ENCODE measurements at places on chromosomes 2 and 18.

DNA sequence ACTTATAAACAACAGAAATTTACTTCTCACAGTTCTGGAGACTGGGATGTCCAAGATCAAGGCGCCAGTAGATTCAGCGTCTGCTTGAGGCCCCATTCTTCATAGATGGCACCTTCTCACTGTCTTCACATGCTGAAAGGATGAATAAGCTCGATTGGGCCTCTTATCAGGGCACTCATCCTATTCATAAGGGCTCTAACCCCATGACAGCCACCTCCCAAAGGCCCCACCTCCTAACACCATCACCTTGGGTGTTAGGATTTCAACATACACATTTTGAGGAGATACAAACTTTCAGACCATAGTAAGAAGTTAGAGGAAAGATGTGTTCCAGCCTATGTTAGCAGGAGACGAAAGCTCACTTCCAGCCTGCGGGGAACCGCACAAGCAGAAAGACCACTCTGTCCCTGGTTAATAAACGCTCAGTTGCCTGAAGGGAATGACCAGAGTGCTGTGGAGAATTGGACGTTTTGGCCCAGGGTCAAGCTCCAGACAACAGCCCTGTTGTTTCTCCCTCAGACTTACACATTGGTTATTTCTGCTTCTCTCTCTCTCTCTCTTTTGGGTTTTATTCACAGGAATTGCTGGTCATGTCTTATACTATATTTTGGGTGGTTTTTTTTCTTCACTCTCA is 90.3 kb downstream of the MAPRE2 start:
- DNase-seq: no peak

DNA sequence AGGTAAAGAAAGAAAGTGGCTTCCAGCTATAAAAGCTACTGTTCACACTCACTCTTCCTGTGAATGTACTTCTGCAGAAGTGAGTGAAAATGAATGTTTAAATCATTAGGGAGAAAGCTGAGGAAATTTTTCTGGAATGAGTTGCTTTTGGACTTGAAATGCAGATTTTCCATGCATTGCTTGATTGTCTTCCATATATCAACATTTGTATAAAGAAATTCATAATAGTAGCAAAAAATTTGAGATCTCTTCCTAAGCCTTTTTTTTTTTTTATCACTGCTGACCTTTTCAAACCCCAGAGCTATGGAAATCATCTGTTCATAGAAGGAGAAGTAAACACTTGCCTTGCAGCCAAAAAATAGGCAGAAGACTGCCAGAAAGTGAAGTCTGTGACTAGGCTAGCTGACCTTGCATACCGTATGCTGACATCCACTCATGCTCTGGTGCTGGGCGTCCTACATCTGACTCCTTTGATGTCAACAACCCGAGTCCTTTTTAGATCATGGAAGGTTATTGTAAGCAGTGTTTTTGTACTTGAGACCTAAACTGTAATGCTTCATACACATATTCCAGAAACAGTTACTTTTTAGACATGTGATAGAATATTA is 154.5 kb upstream of the RASGRP3 start:
- no peak for DNase-seq

GRCh38 chr2:215772634-215773563 is 240.5 kb downstream of the MREG start:
- DNase-seq: no peak

DNA sequence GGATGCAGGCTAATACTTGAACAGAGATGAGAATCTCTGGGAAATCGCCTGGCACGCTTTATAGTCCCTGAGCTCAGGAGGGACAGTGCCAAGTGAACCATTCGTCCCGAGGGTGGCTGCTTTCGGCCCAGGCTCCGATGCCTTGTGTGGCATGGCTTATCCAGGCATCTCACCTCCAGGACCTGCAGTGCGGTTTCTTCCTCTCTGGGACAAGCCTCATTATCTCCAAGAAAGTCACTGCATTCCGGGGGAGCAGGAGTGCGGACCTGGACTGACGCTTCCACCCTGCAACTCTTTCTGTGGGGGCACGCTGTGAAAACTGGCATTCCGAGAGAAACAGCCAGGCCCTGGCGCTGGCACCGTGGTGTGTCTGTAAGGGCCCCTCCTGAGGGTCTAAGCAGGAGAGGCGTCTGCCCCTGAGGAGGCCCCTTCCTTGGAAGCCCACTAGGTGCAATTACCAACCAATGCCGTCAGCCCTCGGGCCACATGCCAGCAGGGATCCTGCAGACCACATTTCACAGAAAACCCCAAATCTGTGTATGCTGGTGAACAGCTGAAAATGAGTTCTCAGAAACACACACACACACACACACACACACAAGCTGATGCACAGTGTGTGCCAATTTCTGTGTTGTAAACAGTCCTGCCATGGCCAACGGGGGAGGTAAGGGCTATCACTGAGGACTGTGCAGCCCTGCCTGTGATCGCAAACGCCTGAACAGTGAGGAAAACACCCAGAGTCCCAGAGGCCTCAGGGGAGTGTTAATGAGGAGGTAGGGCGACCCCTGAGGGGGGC is 351.9 kb upstream of the SALL3 start:
- no peak for DNase-seq

- no peak for DNase-seq
Measured at GRCh38 chr2:26889796-26890195, 41.9 kb downstream of the DPYSL5 start.

DNA sequence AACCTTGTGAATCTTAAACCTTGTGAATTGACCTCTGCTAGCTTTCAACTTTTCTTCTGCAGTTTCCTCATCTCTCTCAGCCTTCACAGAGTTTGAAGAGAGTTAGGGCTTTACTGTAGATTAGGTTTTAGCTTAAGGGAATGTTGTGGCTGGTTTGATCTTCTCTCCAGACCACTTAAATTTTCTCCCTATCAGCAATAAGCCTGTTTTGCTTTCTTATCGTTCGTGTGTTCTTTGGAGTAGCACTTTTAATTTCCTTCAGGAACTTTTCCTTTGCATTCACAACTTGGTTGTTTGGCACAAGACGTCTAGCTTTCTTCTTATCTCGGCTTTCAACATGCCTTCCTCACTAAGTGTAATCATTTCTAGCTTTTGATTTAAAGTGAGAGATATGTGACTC is 2.8 kb upstream of the CDCA7 start:
- no peak for DNase-seq

DNA sequence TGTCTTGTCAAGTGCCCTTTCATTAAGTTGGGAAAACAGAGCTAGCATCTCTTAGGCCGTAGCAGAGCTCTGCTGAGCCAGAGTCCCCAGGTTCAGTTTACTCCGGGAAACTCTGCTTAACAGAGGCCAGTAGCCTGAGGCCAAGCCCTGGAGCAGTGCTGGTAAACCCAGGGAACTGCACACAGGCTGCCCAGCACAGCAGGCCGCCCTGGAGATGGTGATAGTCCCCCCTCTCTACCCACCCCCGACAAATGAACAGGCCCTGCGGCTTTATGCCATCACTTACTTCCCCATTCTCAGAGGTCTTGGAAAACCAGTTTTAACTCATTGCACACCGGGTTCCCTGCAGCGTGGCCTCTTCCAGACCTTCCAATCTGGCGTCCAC is 3.5 kb downstream of the CNNM4 start:
- no peak for DNase-seq

- DNase-seq: no peak
Measured at GRCh38 chr2:195338856-195339255, 318.2 kb upstream of the SLC39A10 start.

DNA sequence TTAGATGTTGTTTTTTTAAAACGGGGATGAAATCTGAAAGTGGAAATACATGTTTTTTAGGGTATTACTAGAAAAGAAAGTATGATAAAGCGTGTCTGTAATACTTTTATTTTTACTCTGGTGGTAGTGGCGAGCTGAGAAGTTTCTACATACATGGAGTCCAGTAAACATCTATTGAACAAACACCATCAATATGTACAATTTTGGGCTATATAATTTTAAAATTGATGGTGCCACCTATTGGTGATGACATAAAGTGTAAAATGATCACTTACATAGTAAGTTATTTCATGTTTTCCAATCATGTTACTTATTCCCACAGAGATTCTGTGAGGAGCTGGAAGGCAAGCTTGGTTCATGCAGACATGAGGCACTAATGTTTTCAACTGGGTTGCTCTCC is 31.5 kb upstream of the NFE2L2 start:
- DNase-seq: no peak

- DNase-seq: no peak
Measured at GRCh38 chr2:44324971-44325426, 36.3 kb downstream of the PREPL start.

DNA sequence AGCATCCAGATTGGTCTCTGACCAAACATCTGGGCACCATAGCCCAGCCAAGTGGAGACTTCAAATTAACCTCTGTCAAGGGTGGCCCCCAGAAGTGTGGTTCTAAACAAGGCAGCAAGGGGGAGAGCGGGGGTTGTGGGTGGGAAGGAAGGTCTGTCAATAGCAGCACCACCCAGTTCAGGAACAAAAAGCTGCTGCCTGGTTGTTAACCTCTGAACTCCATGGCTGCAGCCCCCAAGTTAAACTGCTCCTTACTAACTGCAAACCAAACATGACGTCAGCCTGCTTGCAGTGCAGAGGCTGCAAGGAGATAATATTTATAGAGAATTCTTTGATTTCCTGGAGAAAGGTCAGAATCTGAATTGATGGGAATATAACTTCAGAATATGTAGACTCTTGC is 76.5 kb downstream of the ARL4C start:
- no peak for DNase-seq

DNA sequence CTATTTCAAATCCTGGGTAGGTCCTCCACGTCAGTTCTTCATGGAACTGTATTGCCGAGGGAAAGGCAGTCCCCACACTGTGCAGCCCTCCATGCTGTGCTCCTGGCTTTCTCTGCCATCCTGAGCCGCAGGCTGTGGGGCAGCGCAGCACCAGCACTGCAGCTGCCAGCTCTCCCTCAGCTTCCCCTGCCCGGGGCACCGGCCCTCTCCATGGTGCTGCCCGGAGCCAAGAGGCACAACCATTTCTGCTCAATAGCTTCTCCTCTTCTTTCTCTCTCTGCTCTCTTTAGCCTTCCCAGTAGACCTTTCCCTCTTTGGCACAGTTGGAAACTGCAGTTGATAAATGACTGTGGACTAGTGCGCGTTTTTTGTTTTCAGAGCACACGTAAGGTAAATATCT is 12.1 kb downstream of the ANKRD23 start:
- DNase-seq: no peak

DNA sequence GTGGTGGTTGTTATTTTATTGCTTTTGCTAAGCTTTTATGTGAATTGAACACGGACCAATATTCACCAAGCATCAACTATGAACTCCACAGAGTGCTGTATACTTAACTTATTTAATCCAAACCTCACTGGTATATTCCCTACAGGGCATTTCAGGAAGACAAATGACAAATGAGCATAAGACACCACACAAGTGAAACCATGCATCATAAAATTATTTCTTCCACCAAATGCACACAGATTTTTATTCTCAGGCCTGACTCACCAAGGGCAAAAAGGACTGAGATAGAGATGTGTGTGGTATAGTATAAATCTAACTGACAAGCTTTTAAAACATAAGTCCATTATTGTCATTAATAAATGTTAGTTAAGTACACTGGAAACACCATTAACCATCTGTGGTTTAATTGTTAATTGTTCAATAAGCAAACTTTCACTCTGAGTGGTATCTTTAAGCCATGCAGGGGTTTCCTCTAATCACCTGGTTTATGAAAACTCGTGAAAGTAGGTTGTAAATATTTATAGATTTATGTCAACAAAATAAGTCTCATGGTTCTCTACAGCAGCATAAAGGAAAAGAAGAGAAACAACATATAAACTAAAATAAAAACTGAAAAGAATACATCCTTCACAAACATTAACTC is 77.6 kb upstream of the CRIM1 start:
- no peak for DNase-seq

All from activated CD8-positive, alpha-beta memory T cell treated with anti-CD3 and anti-CD28 coated beads, Interleukin-2, amount 50 U/mL, for 4 hours (primary cell).